CD4-positive, alpha-beta T cell (primary cell): ENCODE measurements at places on chromosomes 2 and 18.

DNA sequence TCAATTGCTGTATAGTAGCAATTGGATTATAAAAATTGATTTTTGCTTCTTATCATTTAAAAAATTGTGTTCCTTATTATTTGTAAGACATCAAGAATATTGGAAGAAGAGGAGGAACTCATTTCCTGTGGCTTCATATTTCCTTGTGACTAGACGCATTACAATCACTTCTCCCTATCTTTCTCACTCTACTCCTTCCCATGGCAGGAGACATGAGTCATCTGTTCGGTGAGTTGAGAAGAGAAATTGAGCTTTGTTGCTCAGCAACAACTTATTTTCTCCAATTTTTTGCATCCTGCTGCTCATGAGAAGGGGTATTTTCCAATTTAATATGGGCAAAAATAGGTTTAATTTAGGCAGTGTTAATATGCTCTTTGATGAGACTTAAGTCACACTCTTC lies 1783.9 kb downstream of the SUCLG1 start:
- no peak for DNase-seq

DNA sequence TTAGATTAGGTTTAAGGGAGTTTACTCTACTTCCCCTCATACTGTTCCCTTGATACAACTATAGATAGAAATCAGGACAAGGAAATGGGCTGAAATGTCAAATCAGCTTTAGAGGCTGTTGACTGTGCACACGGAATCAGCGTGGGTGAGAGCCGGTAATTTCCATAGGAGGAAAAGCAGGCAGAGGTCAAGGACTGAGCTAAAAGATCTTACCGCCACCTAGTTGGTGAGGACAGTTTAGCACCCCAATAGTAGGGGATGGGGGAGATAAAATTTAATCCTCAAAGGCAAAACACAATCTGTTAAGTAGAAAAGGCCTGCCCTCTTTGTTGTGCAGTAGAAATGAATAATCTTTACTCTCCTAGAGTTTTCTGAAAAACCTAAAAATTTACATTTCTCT lies 1154.5 kb upstream of the CHAC2 start:
- no peak for DNase-seq

DNA sequence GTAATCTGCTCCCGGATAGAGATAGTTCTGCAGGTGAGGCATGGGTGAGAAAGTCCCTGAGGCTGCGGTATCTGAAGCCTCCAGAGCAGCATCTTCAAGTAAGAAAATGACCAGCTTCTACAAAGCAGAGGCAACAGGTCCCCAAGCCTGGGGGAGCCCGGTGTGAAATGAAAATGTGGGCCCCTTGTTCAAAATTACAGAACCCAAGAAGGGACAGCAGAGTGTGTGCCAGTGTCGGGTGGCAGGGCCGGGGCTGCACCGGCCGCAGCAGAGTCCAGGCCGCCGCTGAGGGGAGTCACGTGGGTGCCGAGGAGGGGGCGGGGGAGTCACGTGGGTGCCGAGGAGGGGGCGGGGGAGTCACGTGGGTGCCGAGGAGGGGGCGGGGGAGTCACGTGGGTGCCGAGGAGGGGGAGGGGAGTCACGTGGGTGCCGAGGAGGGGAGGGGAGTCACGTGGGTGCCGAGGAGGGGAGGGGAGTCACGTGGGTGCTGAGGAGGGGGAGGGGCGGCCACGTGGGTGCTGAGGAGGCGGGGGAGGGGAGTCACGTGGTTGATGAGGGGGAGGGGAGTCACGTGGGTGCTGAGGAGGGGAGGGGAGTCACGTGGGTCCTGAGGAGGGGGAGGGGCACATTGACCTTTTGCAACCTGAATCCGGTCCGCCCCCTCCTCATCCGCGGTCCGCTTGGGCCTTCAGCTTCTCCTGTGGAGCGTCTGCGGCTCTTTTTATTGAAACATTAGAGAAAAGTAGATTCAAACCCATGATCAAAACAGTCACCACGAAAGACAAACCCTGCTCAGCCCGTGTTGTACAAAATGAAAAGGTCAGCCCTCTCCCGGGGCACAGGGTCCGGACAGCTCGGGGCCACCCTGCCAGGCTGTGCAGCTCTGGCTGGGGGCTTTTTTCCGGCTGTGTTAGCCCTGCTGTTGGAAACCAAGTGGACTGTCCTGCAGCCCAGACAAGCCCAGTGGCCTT lies 10.4 kb downstream of the COLEC11 start:
- peak; percentile 14 for DNase-seq

DNA sequence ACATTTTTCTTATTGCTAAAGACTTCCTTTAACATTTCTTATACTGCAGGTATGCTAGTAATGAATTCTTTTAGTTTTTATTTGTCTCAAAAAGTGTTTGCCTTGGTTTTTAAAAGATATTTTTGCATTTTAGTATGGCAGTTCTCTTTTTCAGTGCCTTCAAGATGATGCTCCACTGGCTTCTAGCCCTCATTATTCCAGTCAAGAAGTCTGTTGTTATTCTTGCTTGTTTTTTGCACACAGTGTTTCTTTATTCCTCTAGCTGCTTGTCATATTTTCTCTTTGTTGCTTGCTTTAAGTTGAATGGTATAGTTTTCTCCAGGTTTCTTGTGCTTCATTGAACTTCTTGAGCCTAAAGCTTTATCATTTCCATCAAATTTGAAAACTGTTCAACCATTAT lies 158.0 kb upstream of the SPHKAP start:
- DNase-seq, result no peak

DNA sequence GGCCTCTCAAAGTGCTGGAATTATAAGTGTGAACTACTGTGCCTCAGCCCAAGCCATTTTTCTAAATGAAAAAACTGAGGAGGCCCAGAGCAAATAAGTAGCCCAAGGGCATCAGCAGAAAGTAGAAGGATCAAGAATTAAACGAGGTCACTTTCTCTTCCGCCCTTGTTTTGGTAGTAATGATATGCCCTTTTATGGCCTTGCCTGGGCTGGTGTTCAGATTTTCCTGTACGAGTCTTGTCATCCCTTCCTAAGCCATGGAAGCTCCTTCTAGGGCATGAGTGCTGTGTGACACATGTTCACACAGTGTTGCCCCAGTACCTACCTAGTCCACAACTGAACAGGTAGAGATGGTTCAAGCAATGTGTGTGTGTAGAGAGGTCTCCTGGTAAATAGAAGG lies 6.6 kb downstream of the HPCAL1 start:
- no peak for DNase-seq

DNA sequence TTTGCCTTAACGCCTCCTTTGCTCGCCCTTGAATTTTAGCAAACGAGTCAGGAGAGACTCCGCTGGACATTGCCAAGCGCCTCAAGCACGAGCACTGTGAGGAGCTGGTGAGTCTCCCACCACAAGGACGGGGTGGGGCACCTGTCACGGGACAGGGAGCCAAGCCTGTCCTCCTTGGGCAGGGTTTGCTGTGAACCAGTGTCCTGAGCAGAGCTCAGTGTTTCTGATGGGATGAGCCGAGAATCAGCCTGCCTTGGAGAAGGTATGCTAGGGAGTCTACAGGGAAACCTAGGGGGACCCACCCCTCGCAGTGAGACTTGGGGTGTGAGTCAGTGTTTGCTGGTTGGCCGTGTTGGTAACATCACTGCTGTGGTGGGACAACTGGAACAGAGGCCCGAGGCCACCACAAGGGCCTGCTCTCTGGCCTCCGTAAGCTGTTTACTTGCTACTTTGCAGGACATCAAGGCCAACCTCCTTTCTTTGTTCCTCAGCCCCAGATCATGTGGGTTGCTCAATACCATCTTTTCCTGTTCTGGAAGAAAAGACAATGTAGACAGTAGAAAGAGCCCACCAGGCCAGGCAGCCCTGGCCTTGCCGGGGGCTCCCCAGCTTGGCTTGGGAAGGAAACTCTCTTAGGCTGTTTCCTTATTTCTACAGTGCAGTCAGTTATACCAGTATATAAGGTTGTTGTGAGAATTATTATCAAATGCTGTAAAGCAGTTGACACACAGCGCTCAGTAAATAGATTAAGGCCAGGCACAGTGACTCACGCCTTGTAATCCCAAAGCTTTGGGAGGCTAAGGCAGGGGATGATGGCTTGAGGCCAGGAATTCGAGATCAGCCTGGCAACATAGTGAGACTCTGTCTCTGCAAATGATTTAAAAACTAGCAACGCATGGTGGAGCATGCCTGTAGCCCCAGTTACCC lies 42.4 kb downstream of the ITGB1BP1 start:
- no peak for DNase-seq

- DNase-seq, result no peak
Observed at GRCh38 chr2:230668939-230669303, 43.7 kb upstream of the CAB39 start.

DNA sequence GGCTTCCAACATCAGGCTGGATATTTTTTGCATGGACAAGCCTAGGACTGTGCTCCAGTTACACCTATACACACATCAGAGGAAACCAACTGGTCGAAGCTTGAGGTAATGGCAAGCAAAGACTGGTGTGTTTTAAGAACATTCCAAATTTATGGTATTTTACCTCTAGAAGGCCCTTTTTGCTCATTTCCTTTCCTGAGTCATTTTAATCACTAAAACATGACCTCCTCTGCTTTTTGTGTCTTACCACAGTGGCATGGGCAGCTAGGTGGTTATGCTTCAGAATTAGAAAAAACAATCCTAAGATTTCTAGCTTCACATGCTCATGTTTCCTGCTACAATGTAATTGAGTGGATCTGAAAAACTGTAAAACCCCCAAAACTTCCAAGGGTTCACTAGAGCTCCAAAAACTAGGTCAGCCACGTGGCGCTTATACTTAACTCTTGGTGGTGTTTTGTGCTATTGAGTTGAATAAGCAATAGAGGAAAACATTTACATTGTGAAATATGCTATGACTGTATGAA lies 30.6 kb upstream of the CHRNA1 start:
- DNase-seq, result no peak

- no peak for DNase-seq
Observed at GRCh38 chr2:163157411-163157810, 318.8 kb upstream of the KCNH7 start.

- no peak for DNase-seq
Observed at GRCh38 chr2:31049264-31049663, 89.0 kb downstream of the GALNT14 start.

DNA sequence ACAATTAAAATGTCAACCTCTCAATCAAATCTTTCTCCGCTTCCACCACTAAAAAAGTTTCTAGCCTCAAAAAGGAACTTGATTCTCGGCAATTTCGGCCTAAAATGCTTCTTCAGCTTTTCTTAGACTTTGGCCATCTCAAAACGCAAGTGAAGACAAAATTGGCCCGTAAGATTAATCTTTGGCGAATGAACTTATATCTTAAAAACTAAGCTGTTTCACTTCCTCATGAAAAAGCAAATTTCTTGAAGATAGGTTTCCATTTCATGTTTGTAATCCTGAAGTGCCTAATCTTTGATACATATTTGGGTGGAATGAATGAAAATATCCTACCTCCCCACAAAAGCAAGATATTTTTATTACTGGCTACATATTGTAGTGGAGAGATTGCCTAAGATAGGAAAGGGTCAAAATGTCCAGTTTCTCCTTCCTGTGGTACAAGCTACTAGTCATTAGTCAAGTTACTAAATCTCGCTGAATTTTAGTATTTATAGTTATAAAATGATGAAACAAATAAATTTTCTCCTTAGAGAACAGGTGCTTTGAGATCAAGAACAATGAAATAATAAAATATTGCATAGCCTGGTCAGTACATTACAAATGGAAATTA lies 85.4 kb upstream of the ZEB2 start:
- DNase-seq, result no peak

DNA sequence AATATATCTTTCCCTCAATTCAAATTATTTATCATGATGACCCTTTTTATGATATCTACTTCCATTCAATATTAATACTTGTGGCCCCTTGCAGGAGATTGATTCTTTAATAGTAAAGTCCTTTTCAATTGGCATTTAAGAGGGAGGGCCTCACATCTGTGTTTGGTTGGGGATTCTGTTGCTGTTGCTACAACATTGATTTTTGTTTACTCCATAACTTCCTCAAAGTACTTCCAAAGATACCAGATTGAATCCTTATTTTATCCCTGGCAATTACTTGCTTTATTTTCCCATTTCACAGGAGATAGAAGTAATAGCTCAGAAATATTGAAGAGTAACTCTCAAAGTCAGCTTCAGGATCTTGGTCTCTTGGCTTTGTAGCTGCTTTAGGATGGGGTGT lies 32.8 kb downstream of the MEIS1 start:
- no peak for DNase-seq

- no peak for DNase-seq
Observed at GRCh38 chr2:100744589-100744988, 75.3 kb upstream of the NPAS2 start.

DNA sequence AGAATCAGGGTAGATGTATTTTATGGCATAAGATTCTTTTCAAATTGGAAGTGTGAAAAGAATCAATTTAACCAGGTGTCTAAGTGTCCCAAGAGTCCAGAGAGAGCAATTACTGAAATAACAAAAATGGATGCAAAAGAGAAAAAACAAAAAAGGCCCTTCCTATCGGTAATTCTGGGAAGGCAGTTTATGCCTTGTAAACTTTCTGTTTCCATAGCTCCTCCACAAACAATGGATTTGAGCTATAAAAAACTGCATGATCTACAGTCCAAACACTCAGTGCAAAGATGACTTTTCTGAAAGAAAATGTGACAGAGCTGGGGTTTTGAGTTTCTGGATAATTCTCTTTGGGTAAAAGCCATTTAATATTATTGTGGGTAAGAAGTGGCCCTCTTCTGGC lies 366.1 kb downstream of the EN1 start:
- no peak for DNase-seq

GRCh38 chr2:239695728-239696240 lies 295.0 kb upstream of the HDAC4 start:
- no peak for DNase-seq

- DNase-seq, result no peak
Observed at GRCh38 chr2:173858291-173858731, 106.9 kb downstream of the SP3 start.
